ENCODE measurements at places on chromosomes 3 and 15.

GRCh38 chr3:162487138-162487537, 990.5 kb downstream of the OTOL1 start:
- no peak for DNase-seq

DNA sequence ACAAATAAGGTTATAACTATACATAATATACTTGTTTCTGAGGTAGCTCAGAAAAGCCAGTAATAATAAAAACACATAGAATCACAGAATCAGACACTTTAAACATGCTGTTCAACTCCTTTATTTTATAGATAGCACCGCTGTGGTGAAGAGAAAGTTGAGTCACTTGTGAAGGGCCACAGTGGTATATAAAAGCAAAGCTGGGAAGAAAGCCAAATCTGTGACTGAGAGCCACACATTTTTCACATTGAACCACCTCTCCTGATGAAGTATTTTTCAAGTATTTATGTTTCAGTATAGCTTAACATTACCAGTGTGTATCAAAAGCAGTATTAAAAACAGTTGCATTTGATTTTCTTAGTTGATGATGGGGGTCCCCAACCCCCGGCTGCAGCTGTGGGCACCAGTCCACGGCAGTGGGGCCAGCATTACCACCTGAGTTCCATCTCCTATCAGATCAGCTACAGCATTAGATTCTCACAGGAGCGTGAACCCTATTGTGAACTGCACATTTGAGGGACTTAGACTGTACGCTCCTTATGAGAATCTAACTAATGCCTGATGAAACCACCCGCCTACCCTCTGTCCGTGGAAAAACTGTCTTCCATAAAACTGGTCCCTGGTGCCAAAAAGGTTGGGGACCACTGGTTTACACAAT, 46.2 kb downstream of the TBL1XR1 start:
- peak; percentile 10 for DNase-seq

DNA sequence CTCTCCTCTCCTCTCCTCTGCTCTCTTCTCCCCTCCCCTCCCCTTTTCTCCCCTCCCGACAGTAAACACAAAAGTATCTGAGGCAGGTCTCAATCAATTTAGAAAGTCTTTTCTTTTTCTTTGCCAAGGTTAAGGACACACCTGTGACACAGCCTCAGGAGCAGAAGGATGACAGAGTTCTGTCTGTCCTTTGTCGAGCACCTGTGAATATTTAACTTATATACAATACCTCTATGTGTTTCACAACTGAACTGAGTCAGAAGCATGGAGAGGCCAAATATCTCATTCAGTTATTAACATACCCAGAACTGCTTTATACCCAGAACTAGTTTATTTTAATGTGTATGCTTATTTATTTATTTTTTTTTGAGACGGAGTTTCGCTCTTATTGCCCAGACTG, 81.1 kb upstream of the ROBO1 start:
- DNase-seq, result no peak

GRCh38 chr15:49046220-49047102, at the start of gene SECISBP2L:
Gene SECISBP2L, minus strand, starts transcription at chr15:49046446. Its CDS starts 147 bp downstream, at chr15:49046299.
- peak; percentile 77 for DNase-seq

DNA sequence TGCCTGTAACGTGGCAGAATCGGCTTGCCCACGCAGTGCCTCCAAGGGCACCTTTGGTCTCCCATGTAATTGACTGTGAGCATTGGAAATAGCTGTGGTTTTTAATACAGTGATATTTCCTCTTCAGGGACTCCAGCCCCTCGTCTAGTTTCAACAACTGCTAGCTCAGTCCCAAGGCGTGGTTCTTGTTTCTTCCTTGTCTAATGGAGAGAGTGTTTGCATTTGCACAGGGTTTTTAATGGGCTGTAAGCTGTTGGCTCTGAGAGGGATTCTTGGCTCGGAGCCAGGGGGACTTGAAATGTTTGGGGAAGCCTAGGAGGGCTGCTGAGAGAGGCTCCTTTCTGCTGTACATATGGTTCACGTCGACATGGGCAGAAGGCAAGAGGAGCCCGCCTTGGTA, 86.2 kb downstream of the THSD4 start:
- no peak for DNase-seq

DNA sequence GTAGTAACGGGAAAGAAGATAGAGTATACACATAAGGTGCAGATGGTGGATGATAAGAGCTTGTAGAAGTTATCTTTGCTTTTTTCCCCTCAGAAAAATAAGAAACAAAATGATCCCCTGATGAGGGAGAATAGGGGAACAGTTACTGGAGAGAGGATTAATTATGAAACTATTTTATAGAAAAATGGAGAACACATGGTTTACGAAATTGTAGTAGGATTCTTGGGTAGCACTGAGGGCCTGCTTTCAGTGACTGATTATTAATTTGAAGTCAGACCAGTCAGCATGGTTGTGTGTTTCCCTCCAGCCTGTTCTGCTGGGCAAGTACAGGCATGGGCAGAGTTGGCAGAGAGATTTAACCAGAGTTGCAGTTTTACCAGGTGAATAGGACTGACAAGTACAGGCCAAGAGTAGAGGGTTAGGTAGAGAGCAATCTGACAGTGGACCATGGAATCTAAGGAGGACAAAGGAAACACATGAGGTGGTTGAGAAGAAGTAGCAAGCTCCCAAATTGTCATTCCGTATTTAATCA, 5.9 kb downstream of the SLC49A4 start:
- DNase-seq, result no peak

DNA sequence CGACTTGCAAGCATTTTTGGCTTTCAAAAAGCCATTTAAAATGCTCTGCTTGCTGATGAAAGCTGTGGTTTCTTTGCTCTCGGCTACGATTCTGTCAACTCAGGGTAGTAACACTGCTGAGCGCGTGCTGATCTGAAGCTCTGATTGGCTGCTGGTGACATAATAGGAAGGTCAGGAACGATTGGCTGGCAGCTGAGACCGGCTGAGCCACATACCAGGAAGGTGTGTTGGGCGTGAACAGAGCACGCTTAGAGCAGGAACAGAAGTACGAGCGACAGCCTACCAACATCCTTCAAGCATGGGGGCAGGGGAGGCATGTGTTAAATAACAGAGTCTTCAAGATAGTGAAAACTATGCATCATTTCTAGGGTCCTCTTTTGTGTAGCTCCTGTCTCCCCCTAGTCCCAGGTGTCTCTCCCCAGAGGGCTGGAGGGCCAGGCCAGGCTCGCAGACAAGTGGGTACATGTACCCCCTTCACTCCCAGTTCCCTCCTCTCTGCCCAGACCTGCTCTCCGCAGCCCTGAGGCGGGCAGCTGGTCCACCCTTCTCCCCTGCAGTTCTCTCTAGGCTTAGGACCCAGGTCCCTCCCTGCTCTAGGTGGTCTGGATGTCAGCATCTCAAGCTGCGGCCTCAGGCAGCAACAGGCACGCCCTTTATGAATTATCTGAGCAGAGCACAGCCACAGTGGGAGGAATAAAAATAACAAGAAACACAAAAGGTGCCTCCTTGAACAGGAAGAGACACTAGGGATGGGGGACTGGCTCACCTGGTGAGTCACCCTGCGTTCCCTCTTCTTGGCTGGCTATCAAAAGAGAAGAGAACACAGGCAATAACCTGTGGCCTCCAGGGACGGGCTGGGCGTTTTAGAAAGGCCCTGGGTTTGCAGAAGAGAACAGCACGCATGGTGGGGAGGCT, 76.0 kb downstream of the TAMM41 start:
- peak; percentile 47 for DNase-seq

DNA sequence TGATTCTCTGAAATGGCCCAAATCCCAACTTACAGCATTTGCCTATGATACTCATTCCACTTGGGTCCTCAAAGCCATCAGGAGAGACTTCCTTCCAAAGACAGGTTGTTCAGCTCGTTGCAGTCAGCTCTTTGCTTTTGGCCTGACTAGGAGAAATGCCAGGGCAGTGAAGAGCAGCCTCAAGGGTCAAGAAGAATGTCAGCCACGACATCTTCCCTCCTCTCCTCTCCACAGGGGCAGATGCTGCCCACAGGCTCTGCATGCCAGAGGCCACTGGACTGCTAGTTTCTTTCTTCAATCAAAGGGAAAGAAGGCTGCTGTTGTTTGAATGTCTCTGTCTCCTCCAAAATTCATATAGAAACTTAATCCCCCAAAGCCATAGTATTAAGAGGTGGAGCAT, 201.7 kb upstream of the PFN2 start:
- no peak for DNase-seq

Data from AG09319 (cell line).